Breast epithelium (tissue), 4 donors: ENCODE measurements at places on chromosomes 11 and 22.

- DNase-seq = peak; percentile 33
Measured at GRCh38 chr11:134503596-134503995, 91.6 kb upstream of the B3GAT1 start.

DNA sequence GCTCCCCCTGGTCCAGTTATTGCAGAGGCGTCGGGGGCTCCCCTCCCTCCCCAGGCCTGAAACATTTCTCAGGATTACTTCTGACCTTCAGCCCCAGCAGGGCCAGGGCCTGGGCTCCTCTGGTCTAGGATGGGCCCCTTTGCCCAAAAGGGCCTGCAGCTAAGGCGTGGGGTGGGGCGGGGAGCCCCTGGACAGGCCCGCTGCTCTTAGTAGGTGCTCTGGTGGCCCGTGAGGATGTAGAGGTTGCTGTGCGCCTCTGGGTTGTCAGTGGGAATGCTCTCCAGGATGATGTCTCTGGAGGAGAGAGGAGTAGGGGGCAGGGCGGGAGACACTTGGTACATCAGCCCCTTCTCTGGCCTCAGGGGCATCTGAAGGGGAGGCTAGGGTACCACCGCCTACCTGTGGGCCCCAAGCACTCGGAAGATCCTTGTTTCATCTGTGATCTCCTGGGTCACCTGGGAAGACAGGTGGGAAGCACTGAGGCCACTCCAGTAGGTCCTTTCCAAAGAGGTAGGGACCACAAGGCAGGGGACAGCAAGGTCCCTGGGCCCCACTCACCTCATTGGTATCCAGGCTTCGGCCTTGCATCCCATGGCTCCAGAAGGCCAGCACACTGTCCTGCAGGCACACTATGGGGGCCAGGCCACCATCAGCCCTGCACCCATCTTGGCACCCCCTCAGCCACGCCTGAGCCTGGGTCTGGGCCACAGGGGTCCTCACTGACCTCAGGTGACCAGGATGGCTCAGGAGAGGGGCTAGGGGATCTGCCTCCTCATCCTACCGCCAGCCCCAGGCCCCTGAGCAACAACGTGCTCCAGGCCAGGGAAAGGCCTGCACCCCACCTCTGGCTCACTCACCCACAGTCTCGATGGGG, 11.2 kb upstream of the SF1 start:
- no peak for DNase-seq

DNA sequence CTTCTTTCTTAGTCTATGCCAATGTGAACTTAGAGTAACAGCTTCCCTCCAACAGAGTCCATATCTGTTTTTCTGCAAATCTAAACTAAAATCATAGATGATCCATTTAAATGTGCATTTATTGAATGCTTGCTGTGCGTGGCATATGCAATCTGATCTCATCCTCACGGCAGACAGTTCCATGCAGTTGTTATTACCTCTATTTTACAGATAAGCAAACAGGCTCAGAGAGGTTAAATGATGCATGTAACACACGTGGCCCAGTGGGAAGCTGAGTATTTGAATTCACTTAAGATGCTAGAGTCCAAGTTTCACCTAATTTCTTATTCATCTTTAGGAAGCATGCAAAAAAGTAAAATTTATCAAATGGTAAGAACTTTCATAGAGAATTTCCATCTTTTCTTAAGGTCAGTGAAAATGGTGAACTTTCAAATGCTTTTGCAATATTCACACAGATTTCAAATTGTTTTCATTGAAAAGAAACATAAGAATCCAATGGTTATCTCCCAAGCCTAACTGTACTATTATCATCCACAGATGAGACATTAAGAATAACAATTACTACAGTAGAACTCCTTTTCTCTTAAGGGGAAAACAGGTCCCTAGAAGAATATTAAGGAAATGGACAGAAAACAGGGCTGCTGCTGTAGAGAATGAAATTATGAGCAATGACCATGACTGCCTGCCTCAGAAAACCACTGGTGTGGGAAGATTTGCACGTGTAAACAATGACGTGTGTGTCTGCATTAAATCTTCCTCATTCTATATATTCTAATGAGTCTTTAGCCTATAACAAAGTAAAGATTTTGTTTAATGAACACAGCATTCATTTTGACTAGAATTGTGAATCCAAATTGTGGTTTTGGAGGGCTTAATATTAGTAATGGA, 1171.3 kb downstream of the LRRC4C start:
- no peak for DNase-seq

GRCh38 chr22:27113211-27113635, 455.8 kb downstream of the MIAT start:
- no peak for DNase-seq

DNA sequence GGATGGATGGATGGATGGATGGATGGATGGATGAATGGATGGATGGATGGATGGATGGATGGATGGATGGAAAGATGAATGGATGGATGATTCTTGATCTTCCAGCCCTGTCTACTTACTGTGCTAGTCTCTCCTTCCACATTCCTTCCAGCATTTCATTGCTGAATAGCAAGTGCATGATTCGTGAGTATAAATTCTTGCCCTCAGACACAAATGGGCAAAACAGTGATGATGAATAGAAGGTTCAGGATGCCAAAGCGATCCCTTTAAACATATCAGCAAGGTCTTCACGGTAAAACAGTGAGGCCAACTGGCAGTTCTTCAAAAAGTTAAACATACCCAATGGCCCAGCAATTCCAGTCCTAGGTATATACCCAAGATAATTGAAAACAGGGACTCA, 400.2 kb downstream of the MN1 start:
- DNase-seq = no peak

DNA sequence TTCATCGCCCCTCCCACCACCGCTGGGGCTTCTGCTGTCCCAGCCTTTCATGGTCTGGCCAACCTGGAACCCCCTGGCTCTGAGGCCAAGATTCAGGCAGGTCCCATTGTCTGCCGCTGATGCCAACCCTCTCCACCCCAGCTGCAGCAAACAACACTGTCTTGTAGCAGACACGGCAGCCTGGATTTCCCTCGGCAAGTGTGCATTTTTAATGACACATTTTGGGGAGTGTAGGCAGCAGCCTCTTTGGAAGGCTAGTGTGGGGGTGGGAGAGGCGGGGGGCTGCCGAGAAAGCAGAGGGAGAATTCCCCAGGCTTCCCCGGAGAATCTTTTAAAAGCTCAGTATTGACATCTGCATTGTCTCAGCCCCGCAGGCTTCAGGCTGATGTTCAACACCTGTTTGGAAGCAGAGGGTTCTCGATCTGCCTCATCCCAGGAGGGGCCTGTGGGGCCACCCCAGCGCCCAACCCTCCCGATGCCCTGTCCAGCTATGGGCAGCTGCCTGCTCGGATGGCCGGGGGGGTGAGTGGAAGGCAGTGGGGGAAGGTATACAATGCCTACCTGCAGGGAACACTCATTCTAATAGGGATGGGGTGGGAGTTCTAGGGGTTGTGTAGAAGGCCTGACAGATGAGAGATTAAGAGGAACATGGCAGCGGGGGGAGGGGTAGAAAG, 41.5 kb downstream of the NECTIN1 start:
- DNase-seq = peak; percentile 55

- no peak for DNase-seq
Measured at GRCh38 chr11:107882095-107882820, 23.7 kb upstream of the SLC35F2 start.

- no peak for DNase-seq
Measured at GRCh38 chr22:43370036-43370435, 26.9 kb upstream of the SCUBE1 start.

GRCh38 chr22:32265882-32266767, 11.0 kb upstream of the SLC5A4 start:
- DNase-seq = no peak

DNA sequence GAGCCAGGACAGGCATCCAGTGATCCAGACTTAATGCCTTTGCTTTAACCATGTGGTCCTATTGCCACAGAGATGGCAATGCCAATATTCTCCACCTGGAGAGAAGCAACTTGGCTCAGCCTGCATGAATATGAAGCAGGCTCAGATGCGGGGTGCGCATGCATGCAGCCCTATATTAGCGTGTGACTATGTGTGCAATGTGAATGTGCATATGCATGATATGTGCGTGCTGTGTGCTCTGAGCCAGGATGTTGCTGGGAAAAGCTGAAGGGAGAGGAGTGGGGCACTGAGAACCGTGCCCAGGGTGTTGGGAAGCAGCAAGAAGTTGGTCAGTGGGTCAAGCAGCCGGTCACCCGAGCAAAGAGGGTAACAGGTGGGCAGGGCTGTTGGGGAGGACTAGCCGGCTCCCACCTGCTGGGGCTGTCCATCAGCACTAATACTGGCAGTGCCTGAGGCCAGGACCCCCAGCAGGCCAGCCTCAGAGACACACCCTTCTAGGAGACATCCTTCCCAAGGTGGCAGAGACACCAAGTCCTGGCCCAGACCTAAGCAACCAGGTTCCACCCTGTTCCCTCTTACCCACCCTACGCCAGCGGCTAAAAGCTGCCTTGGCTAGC, 24.8 kb upstream of the MYOD1 start:
- no peak for DNase-seq

DNA sequence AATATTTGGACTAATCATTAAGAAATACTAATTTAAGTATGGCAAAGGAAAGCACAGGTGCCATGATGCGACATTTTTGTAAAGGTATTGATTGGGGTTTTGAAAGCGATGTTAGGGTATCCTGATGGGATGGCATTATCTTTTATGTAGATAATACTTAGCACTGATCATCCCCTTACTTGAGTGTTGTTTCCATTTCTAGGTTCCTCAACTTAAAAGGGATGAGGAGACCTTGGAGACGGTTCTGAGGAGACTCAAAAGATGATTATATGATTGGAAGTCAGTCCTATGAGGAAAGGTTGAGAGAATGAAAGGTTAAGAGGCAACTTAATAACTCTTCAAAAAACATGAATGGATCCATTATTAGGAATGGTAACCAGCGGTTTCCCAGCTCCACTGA, 11.1 kb downstream of the KMT2A start:
- no peak for DNase-seq

- DNase-seq = no peak
Measured at GRCh38 chr11:33747979-33748378, 11.8 kb upstream of the CD59 start.

DNA sequence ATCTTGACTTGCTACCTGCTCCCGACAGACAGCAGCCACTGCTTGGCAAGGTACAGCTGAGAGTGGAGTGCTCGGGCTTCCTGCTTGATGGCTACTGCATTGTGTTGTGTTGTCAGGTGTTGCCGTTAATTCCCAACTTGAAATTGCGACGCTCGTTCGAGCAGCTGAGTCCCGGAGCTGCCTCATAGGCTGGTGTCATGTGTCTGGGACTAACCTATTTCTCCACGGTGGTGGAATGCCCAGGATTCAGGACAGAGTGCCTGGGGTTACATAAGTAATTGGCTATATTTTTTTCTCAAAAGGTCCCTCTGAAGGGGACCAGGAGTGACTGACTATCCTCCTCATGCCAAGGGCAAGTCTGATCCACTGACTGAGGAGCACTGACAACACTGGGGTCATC, 18.5 kb downstream of the COMMD9 start:
- no peak for DNase-seq

DNA sequence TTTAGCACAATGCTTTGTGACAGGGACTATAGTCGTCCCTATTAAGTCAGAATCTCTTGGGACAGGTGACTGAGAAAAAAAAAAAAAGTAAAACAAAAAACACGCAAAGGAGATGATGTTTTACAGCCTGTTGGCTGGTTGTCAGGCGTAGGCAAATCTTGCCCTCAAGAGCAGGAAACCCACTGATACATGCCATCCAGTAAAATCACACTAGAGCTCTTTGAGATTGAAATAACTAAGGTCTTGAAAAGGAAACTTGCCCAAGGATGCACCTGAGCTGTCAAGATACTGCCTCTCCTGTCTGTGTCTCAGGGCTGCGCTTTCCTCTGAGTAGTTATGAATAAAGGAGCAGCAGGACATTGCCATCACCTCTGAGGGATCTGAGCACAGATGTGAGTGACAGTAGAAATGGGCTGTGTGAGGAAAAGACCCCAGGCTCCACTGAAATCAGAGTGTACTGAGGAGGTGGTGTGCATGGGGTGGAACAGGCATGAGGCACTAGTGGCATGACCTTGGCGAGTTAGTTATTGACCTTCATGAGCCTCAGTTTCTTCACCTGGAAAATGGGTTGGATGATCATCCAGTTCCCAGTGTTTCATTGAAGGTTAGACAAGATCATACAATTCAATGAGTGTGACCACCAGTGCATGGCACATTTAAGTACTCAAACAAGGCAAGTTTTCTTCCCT, 23.3 kb downstream of the MICAL2 start:
- DNase-seq = no peak

DNA sequence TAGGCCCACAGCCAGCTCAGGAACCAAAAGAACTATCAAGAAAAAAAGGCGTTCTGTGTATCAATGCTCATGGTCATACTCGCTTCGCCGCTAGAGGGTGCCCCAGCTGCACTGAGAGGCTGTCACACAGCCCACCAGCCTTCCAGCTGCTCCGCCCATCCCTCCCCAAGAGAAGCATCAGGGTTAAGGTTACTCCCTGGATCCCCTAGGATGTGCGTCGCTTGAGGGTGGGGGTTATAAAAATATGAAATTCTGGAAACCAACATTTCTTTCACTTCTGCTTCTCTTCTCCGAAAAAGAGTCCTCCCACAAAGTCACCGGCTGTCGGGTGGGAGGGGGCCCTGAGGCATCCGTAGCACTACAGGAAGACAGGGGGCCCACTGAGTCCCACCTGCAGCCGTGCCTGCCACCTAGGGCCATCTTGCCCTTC, 1.7 kb downstream of the CBX6 start:
- peak; percentile 77 for DNase-seq

DNA sequence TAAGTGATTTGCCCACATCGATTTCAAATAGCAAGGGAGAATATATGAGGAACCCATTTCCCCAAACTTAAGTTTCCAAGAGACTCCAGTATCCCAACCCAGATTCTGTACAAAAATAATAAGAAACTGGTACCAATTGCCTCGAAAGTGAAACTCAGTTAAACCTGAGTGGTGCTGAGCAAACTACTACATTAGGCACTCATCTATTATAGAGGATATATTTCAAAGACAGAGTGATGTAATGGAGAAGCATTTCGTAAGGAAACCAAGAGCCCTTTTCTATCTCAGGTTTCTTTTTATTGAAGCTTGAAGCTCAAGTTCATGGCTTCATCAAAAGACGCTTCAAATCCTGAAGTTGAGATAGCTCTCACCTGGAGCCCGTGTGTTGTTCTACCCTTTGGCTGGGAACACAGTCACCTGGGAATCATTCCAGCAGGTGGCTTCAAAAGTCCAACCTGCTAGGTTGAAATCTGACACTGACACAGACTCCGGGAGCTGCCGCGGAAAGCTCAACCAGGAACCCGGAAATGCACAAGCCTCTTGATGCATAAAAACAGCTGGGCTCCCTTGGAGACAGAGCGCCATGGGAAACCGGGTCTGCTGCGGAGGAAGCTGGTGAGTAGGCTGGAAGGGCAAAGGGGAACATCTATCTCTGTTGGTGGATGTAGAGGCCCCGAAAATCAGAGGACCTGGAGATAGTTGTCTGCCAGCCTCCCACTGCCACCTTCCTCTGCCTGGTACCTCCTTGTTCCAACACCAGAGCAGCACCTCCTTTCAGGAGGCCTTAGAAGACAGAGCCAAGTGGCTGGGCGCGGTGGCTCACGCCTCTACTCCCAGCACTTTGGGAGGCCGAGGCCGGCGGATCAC, at the start of gene C11orf52:
Gene C11orf52 (plus strand): TSS at position 524 of the 867 bp plus-strand sequence. CDS start 60 bp downstream, at position 584.
- DNase-seq = peak; percentile 82
